ENCODE measurements at places on chromosomes 12 and 14.

DNA sequence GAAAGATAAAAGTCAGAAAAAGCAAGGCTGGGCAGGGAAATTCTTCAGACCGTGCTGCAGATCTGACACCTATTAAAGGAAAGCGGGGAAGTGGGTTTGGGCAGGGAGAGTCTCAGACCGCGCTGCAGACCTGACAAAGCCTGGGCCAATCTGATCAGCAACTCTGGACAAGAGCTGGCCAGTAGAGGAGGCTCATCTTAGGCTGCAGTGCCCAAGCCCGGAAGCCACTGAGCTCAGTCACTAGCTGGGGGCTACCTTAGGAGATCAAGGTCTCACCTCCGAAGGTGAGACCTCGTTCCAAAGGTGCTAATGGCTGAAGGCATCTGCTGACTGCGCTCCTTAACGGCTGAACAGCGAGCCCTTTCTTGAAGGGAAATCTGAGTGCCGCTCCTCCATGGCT, 60.2 kb downstream of the SINHCAF start:
- H3K36me3 ChIP-seq = no peaks in the 10 kb centered on the region
- no peak overlapping the region for H3K27ac ChIP-seq
- no peaks in the 10 kb centered on the region for H3K27me3 ChIP-seq
- H3K4me1 ChIP-seq = no peaks in the 10 kb centered on the region
- no peak overlapping the region for H3K4me3 ChIP-seq
- no peak for DNase-seq

GRCh38 chr12:41731061-41731460, 413.6 kb downstream of the GXYLT1 start:
- H3K27me3 ChIP-seq = no peaks in the 10 kb centered on the region
- DNase-seq = no peak
- H3K27ac ChIP-seq = no peak overlapping the region
- no peak overlapping the region for H3K4me3 ChIP-seq
- no peaks in the 10 kb centered on the region for H3K36me3 ChIP-seq

GRCh38 chr12:49665384-49665783, 41.8 kb downstream of the FMNL3 start:
- DNase-seq = no peak
- H3K27me3 ChIP-seq = no peaks in the 10 kb centered on the region
- H3K27ac ChIP-seq = peak overlapping the region; percentile 9
- no peak overlapping the region for H3K4me3 ChIP-seq
- H3K36me3 ChIP-seq = peaks cover 2% of the 10 kb centered on the region
- peaks cover 43% of the 10 kb centered on the region for H3K4me1 ChIP-seq

- DNase-seq = no peak
- no peak overlapping the region for H3K4me3 ChIP-seq
- H3K27me3 ChIP-seq = no peaks in the 10 kb centered on the region
- H3K4me1 ChIP-seq = no peaks in the 10 kb centered on the region
- H3K36me3 ChIP-seq = peaks cover 8% of the 10 kb centered on the region
Observed at GRCh38 chr14:31619440-31619839, 58.2 kb downstream of the NUBPL start.
